ENCODE measurements at places on chromosomes 12 and 14.

- DNase-seq: no peak
These were observed 525.6 kb downstream of the FLRT2 start for GRCh38 chr14:86055512-86056075.

DNA sequence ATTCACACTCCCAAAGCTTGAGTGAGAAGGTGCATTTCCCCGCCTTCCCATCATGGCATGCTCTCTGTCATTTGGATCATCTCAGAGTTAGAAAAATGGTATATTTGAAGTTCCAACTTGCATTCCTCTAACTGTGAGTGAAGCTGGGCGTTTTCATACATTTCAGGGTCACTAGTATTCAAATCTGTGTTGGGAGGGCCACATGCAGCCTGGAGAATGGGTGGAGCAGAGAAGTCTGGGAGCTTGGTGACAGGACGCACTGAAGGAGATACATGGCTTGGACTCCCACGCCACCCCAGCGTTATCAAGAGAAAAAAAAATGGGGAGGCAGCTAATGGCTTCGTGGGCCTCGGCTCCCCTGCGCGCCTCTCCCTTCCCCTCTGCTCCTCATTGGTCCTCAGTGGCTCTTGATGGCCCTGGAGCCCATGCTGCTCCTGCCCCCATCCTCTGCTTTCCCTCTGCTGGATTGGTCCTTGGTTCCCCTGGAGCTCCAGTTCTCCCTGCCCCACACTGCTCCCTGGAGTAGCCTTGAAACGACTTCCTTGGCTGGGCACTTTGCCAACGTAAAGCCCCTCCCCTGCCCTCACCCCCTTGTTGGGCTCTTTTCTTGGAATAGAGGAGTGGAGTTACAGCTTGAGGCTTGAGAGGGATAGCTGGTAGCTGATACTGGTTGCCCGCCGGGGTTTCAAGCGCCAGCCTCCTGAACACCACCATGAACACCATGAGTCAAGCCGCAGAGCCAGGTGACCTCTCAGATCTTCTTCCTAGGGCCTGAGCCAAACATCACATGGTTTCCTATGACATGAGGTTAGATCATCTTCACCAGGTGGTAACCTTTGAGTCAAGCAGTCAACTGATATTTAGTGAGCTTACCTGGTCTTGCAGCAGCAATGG is 139.6 kb downstream of the PRKCH start:
- peak; percentile 63 for DNase-seq

DNA sequence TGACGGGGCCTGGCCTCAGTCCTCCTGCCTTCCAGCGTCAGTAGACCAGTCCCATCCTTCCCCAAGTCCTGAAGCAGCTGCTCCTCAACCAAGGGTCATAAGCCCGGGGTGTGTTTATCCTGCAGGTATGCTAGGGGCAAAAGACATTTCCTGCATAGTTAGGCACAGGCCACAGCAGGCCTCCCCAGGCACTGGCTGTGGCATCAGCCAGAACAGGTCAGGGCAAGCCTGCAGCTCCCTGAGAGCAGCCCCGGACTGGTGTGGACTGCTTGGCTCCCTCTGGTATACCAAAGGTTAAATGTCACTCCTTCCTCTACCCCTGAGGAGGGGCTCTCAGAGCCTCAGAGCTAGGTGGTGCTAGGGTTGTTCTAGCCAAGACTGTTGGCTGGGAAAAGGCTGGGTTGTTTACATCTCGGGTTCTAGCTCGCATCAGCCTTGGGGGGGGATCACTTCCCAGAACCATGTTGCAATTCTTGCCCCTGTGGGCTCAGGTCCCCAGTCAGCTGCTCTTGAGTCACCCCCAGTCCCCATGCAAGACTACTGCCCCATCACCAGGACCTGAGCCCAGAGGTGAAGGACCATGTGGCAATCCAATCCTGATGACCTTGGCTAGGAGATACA is 2.9 kb downstream of the MMP14 start:
- DNase-seq: no peak

GRCh38 chr12:56880125-56880992 is 53.8 kb downstream of the SDR9C7 start:
- no peak for DNase-seq

DNA sequence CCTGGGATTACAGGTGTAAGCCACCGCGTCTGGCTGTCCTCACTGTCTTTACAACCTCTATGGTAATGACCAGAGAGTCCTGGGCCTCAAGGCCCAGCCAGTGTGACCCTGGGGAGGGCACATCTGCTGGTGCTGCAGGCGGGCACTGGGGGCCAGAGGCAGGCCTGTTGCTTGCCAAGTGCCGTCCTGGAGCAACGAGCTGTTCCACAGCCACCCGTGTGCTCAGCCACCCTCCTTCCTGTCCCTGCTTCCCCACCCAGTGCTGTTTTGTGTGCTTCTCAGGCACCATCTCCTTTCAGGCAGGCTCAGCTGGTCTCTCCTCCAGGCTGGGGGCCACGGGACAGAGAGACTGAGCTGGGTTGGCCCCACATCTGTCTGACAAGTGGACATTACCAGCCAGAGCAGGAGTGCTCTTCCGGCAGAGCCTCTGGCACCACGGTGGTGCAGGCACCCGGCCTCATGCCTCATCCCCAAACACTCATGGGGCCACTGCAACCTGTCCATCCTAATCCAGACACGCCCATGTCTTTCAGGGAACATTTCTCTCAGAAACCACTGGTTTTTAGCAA is 9.0 kb downstream of the SLC25A47 start:
- no peak for DNase-seq

- no peak for DNase-seq
These were observed 21.7 kb upstream of the LMNTD1 start for GRCh38 chr12:25574761-25575160.

Measured in activated CD4-positive, alpha-beta T cell treated with anti-CD3 and anti-CD28 coated beads for 48 hours (primary cell).